ENCODE measurements at places on chromosomes 6 and 20.
A peak's percentile ranks its signal among the peaks of the same experiment; 100 is the strongest.

- DNase-seq, result no peak
These were observed 212.5 kb upstream of the CHD6 start for GRCh38 chr20:41830702-41831101.

DNA sequence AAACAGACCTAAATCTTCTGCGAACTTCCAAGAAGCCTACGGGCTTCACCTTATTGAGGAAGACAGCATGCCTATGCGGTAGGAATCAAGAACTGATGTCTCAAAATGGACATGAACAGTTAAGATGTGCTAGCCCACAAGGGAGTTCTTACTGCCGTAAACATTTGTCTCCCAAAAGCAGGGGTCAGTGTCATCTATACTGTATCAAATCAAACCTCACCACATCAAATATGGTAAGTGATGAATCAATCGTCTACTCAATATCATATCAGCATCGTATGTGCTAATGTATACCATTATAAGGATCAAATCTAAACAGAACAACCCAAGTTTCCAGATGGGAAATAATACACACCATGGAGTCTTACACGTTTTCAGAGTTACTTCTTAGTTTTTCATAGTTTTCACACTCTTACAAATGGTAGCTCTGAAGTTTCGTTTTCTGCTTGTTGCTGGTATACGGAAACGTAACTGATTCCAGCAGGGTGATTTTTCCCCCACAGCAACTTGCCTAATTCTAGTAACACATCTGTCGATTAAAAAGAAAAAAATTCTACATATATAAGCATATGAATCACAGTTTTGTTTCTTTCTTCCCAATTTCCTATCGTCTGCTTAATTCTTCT is 12.6 kb downstream of the RRBP1 start:
- DNase-seq, result no peak

DNA sequence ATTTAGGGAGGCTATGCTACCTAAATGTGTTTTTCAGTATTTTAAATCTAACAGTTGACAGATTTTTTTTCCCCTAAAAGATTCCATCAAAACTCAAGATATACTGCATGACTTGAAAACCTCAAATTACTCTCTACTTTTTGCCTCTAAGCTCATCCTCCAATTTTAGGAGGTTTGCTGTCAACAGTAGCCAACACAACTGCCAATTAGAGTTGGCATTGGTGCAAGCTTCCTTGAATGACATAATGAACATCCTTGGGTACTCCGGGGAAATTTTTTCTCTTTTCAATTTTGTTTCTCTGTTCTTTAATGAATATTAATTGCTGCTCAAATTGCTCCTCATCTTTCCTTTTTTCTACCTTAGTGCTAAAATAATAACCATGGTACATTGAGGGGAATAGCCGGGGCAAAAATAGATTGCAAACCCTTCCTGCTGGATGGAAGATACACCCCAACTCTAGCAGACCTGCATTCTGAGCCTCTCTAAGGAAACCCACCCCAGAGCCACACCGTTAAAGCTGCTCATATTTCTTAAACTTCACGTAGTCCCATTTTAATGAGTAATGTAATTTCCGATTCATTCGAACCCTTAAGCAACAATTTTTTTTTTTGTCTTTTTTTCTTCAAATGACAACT is 34.3 kb downstream of the SLC22A23 start:
- DNase-seq, result no peak

DNA sequence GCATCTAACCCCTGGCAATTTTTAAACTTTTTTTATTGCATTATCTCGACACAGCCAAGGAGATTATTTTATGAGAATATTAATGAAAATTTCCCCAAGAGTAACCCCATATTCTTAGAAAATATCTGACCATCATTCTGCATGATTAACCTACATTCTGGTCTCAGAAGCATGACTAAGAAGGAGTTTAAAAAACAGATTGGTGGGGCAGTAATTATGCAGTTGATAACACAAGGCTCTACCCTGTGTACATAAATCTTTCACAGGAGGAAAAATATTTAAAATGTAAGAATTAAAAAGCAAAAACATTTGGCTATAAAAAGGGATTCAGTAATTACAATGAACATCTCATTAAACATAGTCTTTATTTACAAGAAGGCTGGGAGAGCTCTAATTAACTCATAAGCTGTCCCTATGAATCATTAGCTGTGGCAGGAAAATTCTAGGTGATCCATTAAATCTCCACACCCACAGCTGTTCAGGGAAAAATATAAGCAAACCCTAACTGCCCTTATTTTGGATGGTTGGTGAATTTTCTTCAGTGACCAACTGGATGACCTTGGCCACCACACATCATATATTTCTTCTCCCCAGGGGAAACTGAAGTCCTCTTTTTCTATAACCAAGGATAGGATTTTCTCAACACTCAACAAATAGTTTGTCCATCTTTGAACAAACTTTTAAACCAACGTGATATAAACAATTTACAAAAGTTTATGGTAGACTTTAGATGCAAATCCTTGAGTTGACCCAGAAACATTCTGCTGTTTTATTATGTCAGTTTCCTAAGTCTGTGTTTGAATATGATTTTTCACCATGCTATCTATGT is 59.5 kb downstream of the PDE7B start:
- no peak for DNase-seq

GRCh38 chr6:80468398-80468797 is 361.9 kb downstream of the BCKDHB start:
- peak; percentile 44 for DNase-seq

DNA sequence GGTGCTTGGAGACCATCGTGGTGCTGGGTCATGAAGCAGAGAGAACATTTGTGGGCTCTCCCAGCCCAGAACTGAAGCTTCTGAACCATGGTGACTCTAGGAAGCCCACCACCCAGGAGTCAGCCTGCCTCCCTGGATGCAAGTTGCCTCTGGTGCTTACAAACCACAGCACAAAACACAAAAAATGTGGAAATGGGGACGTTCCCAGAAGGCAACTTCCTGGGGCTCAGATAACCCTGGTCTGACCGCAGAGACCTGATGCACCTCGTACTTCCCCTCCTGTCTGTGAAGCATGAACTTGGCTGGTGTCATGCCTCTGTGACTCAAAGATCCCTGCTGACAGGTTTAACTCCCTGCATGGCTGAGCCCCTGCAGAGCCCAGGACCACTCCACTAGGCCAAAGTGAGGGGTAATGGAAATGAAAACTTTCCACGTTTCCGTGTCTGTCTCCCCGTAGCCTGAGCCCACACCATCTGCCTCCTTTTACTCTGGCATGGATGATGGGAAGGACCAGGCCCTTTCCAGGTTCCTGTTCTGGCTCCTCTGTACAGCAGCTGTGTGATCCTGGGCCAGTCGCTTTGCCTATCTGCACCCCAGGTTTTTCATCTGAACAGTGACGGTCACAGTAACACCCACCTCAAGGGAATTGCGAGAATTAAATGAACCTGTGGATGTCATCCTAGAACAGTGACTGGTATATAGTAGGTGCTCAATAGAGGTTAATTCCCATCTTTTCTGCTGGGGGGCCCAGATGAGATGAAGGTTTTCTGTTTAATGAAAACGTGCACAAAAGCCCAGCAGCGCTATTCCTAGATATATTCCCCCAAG is 57.7 kb downstream of the PPP1R16B start:
- DNase-seq, result no peak

GRCh38 chr20:24450624-24451376 is 18.6 kb upstream of the SYNDIG1 start:
- DNase-seq, result no peak

DNA sequence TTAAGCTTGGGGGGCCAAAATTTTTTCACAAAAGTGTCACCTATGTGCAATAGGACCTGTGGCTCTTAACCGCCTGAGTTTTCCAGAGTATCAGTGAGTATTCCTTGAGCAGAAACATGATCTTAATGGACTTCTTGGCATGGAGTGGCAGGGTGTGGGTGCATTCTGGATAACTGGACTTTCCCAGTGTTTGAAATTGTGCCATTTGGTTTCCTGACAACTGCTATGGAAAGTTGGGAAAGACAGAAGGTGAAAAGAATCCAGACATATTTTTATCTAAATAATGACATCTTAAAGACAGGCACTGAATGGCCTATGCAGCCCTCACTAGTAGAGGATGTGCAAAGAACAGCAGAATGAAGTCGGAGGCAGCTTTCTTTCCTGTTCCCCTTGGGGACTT is 34.3 kb upstream of the ADTRP start:
- no peak for DNase-seq

- peak; percentile 57 for DNase-seq
These were observed 25.1 kb downstream of the MYBL2 start for GRCh38 chr20:43691928-43692524.

DNA sequence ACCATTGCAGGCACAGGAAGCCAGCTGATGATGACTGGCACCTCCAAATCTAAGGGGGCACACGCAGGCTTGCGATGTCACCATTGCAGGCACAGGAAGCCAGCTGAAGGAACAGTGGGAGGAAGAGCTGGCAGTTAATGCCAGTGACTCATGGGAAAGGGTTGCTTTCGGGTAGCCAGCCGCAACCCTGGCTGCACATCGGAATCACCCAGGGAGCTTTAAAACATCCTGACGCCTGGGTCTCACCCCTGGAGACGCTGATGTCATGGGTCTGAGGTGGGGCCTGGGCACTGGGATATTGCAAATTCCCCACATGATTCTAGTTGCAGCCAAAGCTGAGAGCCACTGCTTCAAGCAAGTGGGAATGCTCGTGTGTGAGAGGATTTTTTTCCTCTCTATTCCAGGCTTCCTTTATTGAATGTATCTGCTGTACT is 16.1 kb upstream of the CCN6 start:
- DNase-seq, result peak; percentile 91

DNA sequence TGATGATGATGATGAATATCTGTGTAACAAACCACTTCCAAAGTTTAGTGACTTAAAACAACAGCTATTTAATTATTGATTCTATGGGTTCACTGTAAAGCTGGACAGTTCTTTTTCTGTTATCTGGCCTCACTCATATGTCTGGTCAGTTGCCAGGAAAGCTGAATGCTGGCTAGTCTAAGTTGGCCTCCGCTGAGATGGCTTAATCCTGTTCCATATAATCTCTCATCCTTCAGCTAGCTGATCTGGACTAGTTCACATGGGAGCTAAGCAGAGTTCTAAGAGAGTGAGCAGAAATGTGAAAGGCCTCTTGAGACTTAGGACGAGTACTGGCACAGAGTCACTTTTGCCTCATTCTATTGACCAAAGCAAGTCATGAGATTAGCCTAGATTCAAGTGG is 334.7 kb upstream of the FLRT3 start:
- DNase-seq, result peak; percentile 19

DNA sequence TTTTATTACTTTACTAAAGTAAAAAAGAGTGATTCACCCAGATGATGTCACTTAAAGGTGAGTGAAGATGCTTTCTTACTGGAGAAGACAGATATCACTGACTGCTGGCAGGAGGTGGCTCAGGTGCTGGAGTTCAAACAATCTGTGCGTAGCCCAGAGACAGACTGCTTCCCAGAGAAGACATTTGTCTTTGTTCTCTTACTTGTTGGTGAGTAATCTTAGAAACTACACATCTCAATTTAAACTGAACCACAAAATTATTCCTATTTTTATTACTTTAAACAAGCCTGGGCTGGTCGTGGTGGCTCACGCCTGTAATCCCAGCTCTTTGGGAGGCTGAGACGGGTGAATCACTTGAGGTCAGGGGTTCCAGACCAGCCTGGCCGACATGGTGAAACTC is 92.2 kb downstream of the CEP162 start:
- DNase-seq, result no peak

DNA sequence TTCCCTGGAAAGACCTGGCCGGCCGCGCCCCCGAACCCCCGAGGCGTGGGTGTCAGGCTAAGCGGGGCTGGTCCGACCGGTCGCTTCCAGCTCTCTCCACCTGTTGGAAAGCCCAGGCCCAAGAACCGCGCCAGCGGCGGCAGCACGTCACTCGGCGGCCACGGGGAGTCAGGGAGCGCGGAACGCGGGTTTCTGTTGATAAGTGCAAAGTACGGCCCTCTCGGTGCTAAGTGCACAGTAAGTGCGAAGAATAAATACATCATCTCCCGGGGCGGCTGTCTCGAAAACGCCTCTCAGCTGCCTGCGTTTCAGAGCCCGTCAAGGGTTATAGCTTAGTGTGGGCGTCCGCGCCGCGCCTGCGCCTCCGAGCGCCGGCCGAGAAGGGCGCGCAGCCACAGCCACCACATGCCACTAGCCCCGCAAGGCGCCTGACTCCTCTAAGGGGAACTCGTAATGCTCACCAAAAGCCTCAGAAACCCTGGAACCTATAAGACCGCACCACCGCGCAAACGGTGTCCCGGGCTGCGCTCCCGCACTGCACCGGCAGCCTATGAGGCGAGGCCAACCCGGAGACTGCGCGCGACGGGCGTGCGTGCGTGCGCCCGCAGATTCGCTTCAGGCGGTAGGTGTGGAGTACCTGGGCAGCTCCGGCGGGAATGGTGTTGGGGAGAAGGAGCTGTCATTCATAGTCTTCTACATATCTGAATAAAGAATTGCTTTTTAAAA is 9.2 kb upstream of the TBX18 start:
- DNase-seq, result peak; percentile 71

DNA sequence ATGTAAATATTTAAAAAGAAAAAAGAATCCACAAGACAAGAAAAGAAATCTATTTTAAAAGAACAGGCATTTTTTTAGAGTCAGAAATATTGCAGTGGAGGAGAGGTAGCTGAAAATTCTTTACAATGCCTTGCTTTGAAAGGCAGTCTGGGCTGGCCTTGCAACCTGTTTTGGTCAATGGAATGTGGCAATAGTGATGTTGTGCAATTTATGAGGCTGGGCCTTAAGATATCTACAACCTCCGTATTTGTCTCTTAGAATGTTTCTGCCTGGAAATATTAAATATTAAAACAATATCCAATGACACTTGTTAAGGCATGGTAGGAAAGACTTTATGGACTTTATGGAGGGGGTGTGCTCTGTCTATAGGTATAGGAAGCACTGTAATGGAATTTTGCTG is 14.8 kb upstream of the SCGN start:
- DNase-seq, result no peak

DNA sequence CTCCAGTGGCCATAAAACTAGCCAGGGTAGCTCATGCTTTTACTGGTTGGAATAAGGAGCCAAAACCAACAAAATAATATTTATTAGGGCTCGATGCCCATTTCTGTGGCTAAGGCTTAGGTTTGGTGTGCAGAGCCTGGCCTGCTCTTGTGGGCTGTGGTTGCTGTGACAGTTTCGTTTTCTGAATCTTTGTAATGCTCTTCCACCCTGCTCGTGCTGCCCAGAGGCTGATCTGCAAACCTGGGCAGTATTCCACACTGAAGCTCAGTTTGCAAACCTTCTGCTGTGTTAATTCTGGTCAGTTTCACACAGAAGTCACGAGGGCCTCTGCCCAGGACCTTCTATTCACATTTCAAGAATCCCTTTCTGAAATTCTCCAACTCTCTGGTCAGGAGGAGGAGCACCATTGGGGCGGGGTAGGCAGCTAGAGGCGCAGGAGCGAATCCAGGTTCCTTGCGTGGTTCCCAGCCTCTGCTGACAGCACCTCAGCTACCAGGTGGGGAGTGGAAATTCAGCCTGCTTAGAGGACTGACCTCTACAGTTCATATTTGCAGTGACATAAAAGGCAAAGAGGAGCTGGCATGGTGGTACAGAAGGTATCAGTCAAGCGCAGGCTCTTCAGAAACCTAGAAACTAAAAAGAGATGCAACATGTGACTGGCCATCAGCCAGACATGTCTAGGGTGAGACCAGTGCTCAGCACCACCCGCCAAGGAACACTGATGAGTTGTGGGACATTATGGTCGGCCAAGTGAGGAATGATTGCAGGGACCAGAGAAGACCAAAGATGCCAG is 14.3 kb upstream of the C20orf144 start:
- DNase-seq, result peak; percentile 69
